ENCODE measurements at places on chromosomes 6 and 20.

GRCh38 chr6:13971303-13971702 is 46.6 kb downstream of the RNF182 start:
- no peak for DNase-seq

DNA sequence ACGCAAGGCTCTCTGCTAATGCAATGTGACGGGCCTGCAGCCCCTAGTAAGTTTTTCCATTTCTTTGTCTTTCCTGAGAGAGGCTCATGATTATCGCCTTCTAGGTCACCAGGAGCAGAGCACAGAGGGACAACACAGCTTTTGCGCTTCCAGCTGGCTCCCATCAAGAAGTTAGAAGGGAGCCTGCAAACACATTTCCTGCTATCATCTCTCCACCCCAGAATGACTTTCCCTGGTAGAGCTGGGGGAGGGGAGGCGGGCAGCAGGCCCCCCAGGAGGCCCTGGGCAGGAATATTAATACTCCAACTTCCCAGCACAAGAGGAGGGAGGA is 35.7 kb upstream of the CCDC167 start:
- DNase-seq, result no peak

DNA sequence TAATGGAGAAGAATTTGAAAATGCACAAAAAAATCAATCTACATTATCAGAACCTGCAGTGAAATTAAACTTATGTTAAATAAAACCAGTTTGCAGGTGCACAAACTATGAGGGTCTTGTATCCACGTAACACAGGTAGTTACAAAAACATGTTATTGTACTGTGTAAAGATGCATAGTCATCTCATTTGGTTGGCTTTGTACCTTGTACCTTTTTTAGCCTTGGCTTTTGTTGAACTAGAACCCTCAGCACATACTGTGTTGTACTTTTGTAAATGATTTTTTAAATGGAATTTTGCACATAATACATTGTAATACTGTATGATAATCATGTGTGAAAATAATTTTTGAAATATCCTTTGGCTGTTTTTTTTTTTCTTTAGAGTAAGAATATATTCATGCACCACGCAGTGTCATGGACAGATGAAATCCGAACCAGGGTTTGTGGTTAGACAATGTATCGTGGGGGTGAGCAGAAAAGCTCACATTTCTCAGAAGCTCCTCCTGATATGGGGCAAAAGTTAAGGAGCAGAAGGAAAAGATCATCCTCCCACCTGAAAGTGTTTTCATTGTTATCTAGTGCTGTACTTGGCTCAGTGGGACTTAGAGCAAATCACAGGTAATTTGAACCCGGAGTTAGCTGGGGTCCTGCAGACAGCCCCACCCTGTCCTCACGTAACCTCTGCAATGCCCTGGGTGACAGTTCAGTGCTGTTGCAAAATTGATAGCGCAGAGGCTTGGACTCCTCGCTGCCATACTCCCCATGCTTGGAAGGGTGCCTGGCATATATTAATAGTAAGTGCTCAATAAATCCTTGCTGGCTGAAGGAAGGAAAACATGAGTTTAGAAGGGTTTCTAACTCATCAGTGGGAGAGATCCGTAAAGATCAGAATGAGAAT is 14.8 kb upstream of the NAA20 start:
- no peak for DNase-seq

GRCh38 chr6:35273822-35274559 is 14.5 kb downstream of the ZNF76 start:
- no peak for DNase-seq

GRCh38 chr6:93679836-93680235 is 260.5 kb upstream of the EPHA7 start:
- no peak for DNase-seq

DNA sequence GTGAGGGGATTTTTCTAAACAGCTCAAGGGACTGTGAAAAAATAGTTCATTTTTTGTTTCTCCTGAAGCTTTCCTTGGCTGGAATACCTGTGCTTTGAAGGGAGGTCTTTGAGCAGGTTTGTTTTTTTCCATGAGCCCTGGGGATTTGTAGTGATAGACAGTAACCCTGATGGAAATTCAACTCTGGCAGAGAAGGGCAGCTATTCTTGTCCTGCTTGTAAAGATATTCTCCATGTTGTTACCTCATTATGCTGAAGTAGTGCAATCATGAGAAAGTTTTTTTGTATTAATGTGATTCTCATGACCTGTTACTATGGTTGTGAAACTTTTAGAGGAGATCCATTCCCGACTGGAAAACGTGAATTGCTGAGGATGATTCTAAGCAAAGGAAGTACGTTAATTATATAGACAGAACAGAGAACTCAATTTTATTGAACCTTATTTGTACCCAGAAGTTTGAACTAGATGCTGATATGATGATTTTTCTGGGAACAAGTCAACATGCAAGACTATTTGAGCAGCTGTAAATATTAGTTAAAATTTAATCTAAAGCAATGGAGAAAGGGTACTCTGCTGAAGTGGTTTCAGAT is 12.5 kb downstream of the UTRN start:
- DNase-seq, result no peak
